ENCODE measurements at places on chromosomes 16 and 17.

DNA sequence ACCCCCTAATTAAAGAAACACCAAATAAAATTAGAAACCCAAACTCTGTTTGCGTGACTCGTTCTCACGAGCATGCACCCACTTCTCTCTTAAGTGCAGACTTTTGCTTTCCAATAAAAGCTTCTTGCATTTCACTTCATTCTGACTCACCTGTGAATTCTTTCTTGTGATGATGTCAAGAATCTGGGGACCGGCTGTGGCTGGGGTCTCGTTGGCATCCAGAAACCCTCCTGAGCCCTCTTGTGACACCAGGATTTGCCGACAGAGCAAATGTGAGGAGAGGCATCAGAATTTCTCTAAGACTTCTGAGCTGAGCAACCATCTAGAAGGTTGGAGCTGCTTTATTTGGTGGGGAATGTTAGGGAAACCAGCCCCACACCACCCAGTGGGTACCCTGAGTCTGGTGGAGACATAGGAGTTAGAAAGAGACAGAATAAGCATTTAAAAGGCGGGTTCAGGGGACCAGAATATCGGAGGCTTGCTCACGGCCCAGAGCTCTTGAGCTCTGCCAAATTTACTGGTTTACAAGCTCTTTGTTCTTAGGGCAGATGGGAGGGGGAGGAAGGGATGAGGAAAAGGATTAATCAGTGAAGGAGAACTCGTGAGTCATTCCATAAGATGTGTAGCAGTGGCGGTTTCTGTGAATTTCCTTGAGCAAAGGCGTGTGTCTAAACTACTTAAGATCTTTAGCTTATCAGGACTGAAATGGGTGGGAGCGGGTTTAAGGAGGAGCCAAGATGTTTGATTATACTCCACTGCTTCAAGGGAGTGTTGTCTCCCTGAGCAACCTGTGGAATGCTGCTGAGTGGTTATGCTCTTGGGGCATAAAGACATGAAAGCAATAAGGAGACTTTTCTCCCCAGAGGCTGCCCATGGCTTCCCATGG, 24.2 kb upstream of the TMC5 start:
- peak; percentile 90 for DNase-seq

DNA sequence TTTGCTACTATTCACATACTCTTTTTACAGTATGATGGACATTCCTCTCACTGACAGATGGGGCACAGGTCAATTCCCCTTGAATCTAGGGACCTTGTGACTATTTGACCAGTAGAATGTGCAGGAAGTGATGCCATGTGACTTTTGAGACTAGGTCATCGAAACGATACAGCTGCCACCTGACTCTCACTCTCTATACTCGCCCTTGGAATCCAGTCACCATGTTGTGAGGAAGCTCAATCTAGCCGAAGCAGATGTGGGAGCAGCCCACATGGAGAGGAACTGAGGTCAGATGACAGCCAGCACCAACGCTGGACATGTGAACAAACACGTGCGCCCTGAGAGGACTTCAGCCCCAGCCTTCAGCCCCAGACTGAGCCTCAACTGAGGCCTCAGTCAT, 148.2 kb upstream of the CDC42EP4 start:
- DNase-seq, result no peak

- no peak for DNase-seq
Observed at GRCh38 chr16:79985606-79986005, 385.1 kb upstream of the MAF start.

GRCh38 chr16:17273142-17273561, 197.6 kb downstream of the XYLT1 start:
- DNase-seq, result peak; percentile 78

DNA sequence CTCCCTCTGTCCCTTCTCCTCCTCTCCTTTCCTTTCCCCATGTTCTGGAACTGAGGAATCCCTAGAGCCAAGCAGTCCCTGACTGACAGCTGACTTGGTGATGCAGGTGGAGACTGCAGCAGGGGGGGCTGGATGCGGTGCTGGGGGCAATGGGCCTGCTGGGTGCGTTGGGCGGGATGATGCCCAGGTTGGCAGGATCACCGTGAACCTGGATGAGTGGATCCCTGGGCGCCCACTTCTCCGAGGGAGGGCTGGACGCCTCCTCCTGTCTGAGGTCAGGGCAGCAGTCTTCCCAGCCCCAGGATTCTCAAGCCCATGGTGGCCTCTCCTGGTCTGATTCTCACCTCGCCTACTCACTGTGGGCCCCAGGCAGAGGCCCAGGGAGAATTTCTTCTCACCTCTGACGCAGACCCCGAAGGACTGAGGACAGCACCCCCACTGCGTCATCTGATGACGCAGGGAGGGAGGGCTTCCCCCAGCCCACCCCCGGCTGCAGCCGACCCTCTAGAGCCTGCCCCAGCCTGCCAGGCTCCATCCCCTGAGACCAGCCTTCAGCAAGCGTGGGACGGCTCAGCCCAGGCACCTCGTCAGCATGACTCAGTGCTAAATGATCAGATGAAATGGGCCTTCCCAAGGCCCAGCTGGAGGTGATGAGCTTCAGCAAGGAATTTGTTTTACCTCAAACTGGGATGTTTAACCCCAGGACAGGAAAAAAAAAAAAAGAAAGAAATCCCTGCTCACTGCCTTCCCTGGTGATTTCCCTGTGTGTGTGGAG, 188.0 kb upstream of the TNRC6C start:
- DNase-seq, result peak; percentile 50

DNA sequence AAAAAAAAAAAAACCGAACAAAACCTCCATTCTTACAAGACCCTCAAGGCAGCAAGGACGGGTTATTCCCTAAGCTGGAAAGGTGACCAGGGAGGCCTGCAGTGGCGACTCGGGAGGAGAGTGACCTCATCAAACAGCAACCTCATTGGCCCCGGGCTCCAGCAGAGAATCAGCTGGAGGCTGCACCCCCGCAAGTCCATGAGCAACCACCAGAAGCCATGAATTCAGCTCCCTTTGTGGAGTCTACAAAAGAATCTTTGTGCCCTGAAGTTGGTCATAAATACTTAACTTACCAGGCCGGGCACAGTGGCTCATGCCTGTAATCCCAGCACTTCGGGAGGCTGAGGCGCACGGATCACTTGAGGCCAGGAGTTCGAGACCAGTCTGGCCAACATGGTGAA, 80.9 kb upstream of the CREBBP start:
- no peak for DNase-seq
